ENCODE measurements at places on chromosomes 6 and 20.

GRCh38 chr6:147116056-147116455, 88.2 kb upstream of the STXBP5 start:
- no peak for DNase-seq

- DNase-seq = no peak
These were observed 194.7 kb downstream of the NFATC2 start for GRCh38 chr20:51347831-51348230.

DNA sequence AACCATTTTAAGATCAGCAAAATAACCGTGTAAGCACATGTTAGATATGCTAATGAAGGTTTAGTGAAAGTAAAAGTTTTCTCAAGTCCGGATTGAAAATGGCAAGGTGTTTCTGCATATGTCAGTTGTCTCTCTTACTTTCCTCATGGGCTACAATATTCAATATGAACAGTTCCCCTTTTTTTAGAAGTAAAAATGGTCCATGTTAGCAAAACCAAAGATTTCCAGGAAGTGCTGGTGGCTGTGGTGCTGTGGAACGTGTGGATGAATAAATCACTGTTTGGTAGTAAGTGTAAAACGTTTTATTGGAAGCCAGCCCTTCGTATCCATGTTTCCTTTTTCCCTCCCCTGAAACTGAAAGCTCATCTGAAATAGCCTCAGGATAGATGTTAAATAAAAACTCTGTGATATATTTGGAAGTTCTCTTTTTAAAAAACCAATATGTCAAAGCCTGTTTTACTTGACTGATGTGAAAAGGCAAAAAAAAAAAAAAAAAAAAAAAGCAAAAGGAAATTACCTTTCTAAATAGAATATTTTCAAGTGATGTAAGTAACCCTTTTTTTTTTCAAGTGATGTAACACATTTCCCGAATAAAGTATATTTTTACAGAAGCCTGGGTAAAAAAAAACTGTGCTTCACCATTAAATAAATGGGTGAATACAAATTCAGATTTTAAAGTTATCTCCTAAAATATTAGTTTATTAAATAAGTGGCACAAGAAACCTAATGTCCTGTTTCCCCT, 41.9 kb downstream of the PLEKHG1 start:
- no peak for DNase-seq

- DNase-seq = no peak
These were observed 777 bp downstream of the SRSF6 start for GRCh38 chr20:43458422-43458924.

- DNase-seq = no peak
These were observed 76.4 kb downstream of the HMGN3 start for GRCh38 chr6:79157961-79158644.

DNA sequence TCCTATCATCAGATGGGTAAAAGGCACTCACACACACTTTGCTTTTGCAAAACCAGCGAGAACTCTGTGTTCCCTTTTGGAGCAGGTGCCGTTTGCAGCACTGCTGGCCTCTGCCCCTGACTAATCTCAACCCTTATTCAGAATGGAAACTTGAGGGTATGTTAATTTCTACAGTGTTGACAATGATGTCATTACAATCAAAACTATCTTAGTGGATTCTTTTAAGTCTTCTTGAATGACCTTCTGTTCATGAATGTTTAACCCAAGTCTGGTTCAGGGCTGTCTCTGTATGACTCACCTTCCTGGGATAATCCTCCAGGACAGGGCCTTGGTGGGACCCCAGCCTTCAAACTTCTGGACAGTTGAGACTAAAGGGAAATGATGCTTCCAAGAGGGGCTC, 197.9 kb downstream of the CDH4 start:
- DNase-seq = no peak

DNA sequence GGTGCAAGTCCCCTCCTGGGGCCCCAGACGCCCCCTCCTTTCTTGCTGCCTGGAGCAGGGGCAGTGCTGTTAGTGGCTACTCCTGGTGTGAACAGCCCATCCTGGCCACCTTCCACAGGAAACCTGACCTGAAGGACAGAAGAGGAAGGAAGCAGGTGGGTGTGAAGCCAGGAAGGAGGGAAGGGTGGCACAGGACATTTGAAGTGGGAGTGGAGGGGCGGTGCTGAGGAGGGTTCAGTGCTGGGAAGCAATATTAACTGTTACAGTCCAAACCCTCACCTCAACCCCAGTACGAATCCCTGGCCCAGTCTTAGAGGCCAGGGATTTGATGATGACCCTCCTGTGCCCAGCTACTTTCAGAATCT, 766 bp downstream of the PRICKLE4 start:
- DNase-seq = no peak

DNA sequence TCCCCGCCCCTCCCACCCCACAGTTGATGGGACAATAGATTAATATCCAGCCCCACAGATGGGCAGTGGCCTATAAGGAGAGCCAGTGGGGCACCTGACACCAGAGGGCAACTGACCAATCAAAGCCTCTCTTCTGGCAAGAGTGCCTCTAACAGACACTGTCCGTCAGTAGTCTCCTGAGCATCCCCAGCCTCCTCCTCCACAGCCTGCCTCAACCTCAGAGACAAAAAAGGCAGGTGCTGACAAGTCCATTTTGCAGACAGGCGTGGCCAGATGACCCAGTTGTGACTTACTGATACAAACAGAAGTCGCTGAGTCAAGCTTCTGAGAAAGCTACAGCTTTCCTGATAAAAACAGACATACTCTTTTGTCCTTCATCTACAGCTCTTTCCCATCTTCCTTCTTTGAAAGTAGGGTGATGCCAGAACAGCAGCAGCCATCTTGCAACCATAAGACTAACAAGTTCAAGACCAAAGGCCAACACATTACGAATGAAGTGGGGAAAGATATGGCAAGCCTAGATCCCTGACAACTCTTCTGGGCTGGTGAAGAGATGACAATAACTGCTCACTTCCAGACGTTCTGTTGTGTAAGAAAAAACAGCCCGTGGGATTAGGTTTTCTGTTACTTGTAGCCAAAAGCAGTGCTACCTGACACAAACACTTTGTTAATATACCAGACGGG, 12.3 kb downstream of the PPIL1 start:
- no peak for DNase-seq

DNA sequence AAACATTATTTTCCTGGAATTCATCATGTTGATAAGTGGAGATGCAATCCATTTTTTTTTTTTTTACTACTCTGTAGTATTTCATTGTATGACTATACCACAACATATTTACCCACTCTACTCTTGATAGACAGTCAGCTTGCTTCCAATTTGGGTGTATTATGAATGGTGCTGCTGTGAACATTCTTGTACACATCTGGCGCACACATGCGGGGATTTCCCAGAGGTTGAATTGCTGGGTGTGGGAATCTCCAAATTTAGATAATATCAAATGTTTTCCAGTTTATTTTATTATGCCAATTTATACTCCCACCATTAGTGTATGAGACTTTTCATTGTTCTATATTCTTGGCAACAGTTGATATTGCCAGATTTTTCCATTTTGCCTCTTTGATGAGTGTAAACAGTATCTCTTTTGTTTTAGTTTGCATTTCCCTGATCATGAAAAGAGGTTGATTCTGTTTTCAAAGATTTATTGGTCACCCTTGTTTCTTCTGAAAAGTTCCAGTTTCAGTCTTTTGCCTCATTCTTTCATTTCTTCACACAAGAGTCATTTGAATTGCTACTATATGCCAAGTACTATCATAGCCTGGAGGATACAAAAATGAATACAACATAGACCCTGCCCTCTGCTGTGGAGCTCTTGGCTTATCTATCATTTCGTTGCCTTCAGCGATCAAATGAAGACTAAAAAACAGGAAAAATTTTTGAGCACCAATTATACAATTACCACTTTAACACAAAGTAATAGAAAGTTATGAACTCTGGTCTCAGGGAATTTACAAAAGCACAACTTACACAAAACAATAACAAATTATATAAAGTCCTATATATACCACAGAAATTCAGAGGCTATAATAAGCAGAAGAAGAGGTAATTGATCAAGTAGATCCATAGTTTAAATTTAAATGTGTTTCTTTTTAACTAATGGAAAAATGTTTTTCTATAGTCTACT, 17.1 kb upstream of the NCOA7 start:
- no peak for DNase-seq

DNA sequence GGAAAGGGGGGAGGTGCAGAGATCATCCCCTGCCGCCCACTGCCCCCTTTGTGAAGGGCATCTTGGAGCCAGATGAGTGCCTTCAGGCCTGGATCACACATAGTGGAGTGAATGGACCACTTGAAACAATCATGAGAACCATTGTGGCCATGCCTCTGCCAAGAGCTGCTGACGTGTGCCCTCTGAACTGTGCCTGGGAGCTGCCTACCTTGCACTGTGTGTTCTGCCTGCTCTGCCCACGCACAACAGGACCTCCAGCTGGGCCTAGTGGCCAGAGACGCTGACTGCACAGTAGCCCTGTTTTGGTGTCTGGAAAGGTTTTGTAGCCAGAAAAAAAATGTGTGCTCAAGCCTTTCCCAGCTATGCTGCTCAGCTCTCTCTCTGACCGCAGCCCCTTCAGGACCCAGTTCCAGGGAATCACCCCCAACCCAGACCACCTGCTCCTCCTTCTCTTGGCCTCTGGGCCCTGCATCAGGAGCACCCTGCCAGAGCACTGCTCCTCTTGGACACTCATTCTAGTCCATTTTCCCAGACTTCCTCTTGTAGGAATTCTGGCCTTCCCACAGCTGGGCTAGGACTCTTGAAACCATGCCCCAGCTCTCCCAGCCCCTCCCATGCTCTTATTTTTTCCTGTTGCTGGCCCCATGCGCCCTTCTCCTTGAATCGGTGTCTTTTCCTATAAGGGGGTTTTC, 1.6 kb upstream of the ADIG start:
- peak; percentile 13 for DNase-seq

- DNase-seq = no peak
These were observed 11.3 kb downstream of the ZHX3 start for GRCh38 chr20:41306061-41306727.

DNA sequence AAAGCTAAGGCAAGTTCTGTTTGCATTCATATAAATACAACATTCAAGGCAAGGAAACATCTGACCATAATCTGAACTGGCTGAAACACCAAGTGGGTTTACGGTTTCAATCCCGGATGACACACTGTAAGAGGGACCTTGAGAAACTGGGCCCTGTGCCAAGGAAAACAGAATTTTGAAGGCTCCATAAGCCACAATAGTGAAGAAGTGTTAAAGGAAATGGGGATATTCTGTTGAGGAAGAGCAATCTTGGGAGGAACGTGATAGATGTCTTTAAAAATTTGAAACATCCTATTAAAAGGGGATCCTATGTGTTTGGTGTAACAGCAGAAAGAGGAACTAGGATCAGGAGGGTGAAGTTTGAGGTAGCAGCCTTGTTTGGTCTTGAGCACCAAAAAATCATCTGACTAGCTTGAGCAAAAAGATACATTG, 82.4 kb upstream of the TAB2 start:
- DNase-seq = peak; percentile 97

GRCh38 chr6:143034689-143035334, 25.9 kb upstream of the AIG1 start:
- no peak for DNase-seq
